ENCODE measurements at places on chromosomes 16 and 17. TPM values are rescaled to one million over a fixed set of nuclear protein-coding genes. Genes with fewer than 3 reads are reported as not detected.
A peak's percentile ranks its signal among the peaks of the same experiment; 100 is the strongest.

GRCh38 chr16:57004387-57005250, 15.3 kb downstream of the NLRC5 start:
- no peak for DNase-seq

DNA sequence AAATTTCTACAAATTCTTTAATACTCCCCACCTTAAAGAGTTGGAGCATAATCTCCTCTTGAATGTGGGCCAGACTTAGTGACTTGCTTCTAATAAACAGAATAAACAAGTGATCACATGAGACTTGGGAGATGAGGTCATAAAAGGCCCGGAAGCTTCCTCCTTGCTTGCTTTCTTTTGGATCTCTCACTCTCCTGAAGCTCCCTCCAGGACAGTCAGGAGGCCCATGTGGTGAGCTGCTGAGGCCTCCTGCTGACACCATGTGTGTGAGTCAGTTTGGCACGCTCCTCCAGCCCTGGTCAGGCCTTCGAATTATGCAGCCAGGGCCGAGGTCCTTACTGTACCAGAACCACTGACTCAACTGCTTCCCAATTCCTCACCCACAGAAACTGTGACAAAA, 53.2 kb downstream of the NDEL1 start:
- peak; percentile 83 for DNase-seq

GRCh38 chr17:83176623-83177583, 97.5 kb downstream of the METRNL start:
- no peak for DNase-seq

ARL5C gene
- total RNA-seq, result not detected

MYH11 gene
- total RNA-seq, result not detected

Data from Daoy (cell line).